ENCODE measurements at places on chromosomes 2 and 18.

DNA sequence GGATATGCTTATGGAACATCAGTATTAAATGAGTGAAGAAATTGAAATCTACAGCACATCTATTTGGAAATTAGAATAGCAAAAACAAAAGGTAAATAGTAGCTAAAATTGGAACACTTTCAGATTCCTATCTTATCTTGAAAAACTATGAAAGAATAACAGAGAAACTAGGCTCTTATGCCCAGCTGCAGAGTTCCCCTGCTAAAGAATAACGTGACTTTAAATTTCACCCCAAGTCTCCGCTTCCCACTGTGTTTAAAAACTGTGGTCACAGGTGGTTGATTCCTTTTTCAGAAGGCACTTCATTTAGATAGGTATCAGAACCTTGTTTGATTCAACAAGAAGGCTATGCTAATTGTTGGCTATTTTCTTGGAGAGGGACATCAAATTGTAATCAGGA lies 30.1 kb downstream of the ARHGAP28 start:
- no peak for DNase-seq

- no peak for DNase-seq
Observed at GRCh38 chr2:197878792-197879191, 74.4 kb downstream of the PLCL1 start.

DNA sequence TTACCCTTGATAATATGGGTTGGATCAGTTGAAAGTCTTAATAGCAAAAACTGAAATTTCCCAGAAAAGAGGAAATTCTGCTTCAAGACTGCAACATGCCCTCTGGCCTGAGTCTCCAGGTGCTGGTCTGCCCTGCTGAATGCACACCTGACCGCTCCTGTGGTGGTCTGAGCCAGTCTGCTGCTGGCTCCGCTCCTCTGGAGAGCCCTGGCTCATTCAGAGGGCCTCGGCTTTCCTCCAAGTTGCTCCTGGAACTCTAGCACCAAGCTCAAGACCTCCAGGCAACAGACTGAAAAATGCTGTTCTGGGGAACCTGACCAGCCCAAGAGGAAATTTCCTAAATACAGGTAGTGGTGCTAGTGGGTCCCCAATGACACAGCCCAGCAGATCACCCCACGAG lies 64.8 kb downstream of the DIPK1C start:
- DNase-seq = no peak

- DNase-seq = no peak
Observed at GRCh38 chr2:152716805-152717227, 445 bp downstream of the PRPF40A start.

DNA sequence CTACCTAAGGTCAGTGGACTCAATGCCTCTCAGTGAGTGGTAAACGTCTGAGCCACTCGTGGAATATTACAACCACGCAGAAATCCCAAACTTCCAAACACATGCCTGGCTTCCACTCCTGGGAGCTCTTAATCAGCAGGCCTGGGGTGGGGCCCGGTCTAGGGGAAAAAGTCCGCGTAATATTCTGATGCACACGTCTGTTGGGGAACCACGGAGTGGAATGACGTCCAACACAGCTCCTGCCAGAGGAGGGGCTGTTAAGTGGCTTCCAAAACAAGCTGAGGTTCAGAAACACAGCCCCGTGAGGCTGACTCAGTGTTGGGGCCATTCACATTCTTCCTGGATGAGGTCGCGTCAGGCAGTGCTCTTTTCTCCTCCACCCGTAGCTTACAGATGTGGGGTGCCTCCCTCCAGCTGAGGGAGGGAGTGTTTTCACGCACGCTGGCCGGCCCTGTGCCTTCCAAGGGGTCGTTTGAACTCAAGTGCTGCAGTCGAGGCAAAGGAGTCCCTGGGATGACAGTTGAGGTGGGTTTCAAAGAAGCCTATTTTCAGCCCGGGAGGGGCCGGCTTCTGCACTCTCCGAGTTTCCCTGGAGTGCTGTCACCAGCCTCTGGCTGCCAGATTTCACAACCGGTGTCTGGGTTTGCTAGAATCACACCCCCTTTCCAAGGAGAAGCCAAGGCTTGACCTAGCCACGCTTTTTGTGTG lies 73.1 kb downstream of the ACKR3 start:
- peak; percentile 64 for DNase-seq

GRCh38 chr18:70260683-70261082 lies 28.2 kb upstream of the SOCS6 start:
- no peak for DNase-seq

GRCh38 chr2:121790276-121790956 lies 35.0 kb downstream of the TSN start:
- DNase-seq = no peak

DNA sequence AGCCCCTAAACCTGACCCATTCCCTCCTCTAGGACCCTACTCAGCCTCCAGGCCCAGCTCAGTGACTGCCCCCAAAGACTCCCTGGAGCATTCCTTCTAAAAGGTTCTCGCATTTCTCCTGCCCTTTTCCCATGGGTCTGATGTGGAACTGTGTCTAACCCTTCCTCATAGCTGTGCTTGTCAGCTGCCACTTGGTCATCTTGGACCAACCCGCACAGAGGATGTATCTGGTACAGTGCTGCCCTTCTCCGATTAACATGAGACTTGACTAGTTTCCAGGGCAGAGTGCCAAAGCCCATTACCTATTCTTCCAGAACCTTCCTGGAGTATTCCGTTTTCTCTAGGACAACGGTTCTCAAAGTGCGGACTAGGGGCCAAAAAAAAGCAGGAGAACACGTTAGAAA lies 518 bp upstream of the NFU1 start:
- DNase-seq = no peak

DNA sequence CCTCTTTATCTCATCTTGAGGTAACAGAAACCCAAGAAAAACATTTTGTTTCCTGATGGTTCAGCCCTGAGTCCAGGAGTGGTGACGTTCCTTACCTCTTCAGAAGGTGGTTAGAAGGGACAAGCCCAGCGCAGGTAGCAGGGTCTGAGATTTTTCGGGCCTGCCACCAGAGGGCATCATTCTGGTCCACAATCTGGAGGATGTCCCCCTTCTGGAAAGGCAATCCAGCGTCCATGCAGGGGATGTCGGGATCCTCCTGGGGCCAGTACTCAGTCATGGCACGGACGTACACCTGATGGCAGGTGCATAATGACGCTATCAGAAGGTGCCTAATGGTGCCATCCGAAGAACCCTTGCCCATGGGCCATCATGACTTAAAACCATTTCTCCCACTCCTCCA lies 17.7 kb downstream of the MPP4 start:
- DNase-seq = no peak

DNA sequence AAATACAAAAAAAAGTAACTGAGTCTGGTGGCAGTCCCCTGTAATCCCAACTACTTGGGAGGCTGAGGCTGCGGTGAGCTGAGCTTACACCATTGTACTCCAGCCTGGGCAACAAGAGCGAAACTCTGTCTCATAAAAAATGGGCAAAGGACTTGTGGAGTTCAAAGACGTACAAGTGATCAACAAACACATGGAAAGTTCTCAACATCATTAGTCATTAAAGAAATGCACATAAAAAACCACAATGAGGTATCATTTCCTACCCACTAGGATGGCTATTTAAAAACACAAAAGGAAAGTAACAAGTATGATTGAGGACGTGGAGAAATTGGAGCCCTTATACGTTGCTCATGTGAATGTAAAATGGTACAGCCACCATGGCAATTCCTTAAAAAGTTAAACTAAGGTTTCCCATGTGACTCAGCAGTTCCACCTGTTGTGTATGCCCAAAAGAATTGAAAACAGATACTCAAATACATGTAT lies 52.3 kb downstream of the RAB10 start:
- no peak for DNase-seq

DNA sequence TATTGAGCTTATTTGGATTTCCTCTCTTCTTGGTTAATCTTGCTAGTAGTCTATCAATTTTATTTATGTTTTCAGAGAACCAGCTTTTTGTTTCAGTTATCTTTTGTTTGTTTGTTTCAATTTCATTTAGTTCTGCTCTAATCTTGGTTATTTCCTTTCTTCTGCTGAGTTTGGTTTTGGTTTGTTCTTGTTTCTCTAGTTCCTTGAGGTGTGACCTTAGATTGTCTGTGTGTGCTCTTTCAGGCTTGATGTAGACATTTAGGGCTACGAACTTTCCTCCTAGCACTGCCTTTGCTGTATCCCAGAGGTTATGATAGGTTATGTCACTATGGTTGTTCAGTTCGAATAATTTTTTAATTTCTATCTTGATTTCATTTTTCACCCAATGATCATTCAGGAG lies 141.6 kb downstream of the ZNF236 start:
- no peak for DNase-seq

DNA sequence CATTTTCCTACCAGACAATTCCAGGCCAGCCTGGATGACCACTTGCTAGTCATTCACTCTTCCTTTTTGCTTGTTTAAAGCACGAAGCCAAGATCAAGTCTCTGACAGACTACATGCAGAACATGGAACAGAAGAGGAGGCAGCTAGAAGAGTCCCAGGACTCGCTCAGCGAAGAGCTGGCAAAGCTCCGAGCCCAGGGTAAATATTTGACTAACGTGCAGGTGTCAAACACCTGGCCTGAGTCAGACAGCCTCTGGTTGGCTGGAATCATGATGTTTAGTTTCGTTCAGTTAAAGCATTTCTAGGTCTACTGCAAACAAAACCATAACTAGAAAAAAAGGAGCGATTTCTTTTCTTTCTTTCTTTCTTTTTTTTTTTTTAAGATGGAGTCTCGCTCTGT lies 44.2 kb upstream of the LYPD6B start:
- no peak for DNase-seq

DNA sequence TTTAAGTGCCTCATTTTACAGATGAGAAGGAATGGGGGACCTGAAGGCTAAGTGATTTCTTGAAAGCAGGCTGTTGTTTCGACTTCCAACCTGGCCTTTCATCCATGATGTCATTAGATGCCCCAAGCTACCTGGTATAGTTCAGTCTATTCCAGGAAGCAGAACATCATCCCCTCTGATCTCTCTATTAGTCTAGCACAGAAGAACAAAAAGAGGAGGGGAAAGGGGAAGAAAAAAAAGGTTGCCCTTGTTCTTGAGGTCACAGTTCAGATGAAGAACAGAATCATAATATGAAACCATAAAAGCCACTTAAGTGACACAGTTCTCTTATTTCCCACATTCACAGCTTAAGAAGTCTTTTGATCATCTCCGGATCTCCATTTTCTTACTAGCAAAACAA lies 386.2 kb upstream of the HNRNPA3 start:
- DNase-seq = no peak

GRCh38 chr18:23825978-23826405 lies 136.7 kb downstream of the LAMA3 start:
- DNase-seq = peak; percentile 42

GRCh38 chr2:69013142-69013839 lies at the start of gene ANTXR1:
ANTXR1 (plus strand) TSS chr2:69013179; CDS start chr2:69013500, 321 bp downstream.
- DNase-seq = peak; percentile 95

- DNase-seq = peak; percentile 63
Observed at GRCh38 chr2:23312996-23313606, 71.9 kb upstream of the KLHL29 start.

GRCh38 chr2:23355001-23355400 lies 30.0 kb upstream of the KLHL29 start:
- no peak for DNase-seq

DNA sequence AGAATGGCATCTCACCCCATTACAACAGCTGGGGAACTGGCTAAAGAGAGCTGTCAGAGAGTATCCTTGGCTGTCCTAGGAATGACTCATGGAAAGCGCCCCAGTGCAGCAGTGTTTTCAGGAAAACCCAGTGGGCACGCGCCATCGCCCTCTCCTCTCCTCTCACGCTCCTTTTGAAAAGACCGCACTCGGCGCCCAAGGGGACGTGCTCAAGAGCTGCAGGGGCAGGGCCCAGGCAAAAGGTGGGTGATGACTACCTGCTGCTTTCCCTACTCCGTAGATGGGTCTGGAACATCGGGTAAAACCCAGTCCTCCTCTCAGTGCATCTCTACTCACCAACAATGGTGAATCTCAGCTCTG lies 68.1 kb downstream of the EMILIN2 start:
- no peak for DNase-seq

All from eye (tissue), 1 donor.